Cardiac ventricle fibroblast (primary cell): ENCODE measurements at places on chromosomes 13 and 19. TPM values are rescaled to one million over a fixed set of nuclear protein-coding genes. Genes with fewer than 3 reads are reported as not detected.

The MYADM gene
- 41.5 and 49.5 TPM in 2 replicates for total RNA-seq

The PSG7 gene
- total RNA-seq: not detected in 2 replicates

The ZNF527 gene
- 3.6 and 3.9 TPM in 2 replicates for total RNA-seq

The TYROBP gene
- not detected in 2 replicates for total RNA-seq

The YJEFN3 gene
- 0.15 and 0.25 TPM in 2 replicates for total RNA-seq

The ATP4B gene
- not detected in 2 replicates for total RNA-seq

The ZNF837 gene
- 3.8 and 4.8 TPM in 2 replicates for total RNA-seq

The ZNF121 gene
- total RNA-seq: 16.8 and 19.4 TPM in 2 replicates

The PDE4C gene
- not detected in 2 replicates for total RNA-seq

The ZNF491 gene
- 0.31 and 0.78 TPM in 2 replicates for total RNA-seq
